Vagina (tissue), 2 donors: ENCODE measurements at places on chromosomes 5 and 9.

GRCh38 chr5:172078726-172079345, 72.4 kb upstream of the FBXW11 start:
- no peak overlapping the region for H3K4me3 ChIP-seq
- H3K27ac ChIP-seq, result no peak overlapping the region
- peaks cover 27% of the 10 kb centered on the region for H3K4me1 ChIP-seq
- H3K27me3 ChIP-seq, result no peaks in the 10 kb centered on the region

GRCh38 chr9:5920860-5921328, 30.2 kb downstream of the MLANA start:
- no peaks in the 10 kb centered on the region for H3K27me3 ChIP-seq
- H3K4me1 ChIP-seq, result no peaks in the 10 kb centered on the region
- H3K36me3 ChIP-seq, result peaks cover 27% of the 10 kb centered on the region
- no peak for DNase-seq
- H3K4me3 ChIP-seq, result no peak overlapping the region
- no peak overlapping the region for H3K27ac ChIP-seq

DNA sequence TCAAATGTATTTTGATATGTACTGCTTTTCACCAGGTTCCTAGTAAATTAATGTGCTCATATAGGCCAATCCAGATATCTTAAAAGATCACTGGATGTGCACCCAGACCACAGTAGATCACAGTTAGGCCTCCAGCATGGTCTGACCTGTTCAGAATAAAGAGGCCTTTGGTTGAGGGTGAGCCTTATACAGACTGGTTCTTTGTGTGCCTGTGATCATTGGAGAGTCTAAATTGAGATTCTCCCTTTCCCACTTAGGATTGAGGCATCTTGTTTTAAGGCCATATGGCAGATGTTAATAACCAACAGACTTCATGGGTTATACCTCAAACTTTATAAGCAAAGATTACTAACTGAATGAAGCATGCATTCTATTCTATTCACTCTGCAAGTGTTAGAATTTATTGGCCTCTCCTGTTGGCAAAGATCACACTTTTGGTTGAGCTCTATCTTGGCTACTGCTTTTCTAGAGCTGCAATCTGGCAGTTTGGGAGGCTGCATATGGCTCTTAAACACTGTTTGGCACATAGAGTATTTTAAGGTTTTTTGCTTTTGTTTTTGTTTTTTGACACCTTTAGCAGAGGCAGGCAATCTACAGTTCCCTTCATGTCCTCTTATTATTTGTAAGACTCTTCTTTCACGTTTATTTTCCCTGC, 8.5 kb downstream of the CHSY3 start:
- H3K4me3 ChIP-seq, result no peak overlapping the region
- no peak overlapping the region for H3K27ac ChIP-seq
- H3K27me3 ChIP-seq, result no peaks in the 10 kb centered on the region
- H3K4me1 ChIP-seq, result peaks cover 8% of the 10 kb centered on the region
- no peak for DNase-seq

DNA sequence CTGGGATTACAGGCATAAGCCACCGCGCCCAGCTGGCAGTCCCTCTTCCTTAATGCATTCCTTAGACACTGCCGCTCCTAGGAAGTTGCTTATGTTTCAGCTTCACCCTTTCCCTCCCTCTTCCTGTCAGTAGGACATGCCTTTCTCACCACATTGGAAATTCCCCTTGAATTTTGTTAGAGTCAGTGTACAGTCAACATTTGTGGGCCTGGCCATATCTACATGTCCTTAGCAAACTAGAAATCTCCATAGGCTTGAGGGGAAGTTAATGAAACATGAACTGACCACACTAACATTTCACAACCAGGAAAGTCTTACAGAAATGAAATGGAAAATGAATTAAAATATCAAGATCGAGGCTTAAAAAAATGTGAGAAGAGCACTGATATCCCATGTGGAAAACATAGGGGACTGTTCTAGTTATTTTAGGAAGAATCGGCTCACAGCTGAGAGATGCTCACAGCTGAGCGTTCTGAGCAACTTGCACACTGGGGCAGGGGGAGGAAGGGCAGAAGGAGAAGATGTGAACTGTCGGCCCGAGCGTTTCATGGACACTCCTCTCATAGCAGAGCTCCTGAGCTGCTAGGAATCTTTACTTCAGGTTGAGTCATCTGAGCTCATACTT, 21.1 kb upstream of the LVRN start:
- H3K27me3 ChIP-seq, result no peaks in the 10 kb centered on the region
- no peaks in the 10 kb centered on the region for H3K4me1 ChIP-seq
- H3K27ac ChIP-seq, result no peak overlapping the region
